ENCODE measurements at places on chromosomes 3 and 15.

DNA sequence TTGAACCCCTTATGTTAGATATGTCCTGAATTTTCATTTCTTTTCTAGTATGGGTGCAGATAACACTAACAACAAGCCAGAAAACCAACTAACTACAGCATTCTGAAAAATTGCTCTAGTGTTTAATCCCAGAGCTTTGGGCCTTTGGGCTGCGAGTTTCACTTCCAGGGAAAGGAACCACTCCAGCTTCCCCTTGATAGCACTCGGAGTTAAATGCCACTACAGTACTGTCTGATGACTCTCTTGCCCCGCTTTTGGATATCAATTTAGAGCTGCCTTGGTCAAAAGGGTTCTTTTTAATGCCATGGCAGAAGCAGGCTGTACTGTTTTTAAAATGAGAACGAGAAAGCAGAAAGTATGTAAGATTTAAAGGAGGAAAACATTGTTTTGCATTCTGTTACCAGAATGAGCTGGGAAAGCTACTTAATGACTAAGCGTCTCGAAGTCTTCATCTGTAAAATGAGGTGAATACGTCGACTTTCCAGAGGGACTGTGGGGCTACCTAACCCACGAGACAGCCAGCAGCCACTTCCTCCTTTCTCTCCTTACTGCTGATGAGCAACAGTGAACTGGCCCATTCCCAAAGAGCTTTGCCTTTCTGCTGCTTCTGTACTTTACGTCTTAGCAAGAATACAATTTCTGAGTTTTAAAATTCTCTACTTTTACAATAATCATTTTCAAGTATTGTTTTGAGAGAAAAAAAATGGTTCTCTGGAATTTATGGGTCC, 299.3 kb upstream of the LYSMD4 start:
- no peak for DNase-seq

GRCh38 chr15:88894348-88894818, 961 bp downstream of the HAPLN3 start:
- DNase-seq: peak; percentile 88

- no peak for DNase-seq
These were observed 494.8 kb downstream of the SHQ1 start for GRCh38 chr3:72353236-72354128.

DNA sequence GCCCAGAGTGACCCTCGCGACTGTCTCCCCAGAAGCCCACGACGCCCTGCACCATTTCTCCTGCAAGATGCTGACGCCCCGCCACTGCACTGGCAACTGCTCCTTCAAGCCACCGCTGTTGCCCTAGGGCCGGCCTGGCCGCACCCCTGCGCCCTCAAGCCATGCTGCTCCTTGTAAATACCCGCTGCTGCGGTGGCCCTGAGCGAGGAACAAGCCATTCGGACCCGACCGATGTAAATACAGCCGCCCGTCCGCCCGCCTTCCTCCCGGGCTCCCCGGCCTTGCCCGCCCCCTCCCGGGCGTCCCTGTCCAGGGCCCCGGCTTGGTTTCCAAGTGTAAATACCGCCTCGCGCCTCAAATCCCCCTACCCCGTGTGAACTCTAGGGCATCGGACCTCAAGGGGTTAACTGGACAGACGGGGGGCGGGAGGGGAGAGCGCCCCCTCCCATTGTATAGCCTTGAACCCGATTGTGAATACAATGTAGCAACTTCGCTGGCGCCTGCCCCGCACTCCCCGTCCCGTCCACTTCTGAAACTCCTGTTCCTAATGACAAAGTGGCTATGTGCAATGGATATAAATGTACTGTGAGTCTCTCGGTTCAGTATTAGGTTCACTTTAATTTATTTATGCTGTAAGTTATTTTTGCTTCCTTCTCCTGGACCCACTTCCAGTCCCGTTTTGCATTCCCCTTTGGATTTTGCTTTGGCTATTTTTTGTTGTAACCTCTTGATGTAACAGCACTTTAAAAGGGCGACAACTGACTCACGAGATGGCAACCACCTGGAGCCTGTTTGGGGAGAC, 5.9 kb downstream of the RNU6-1 start:
- no peak for DNase-seq

DNA sequence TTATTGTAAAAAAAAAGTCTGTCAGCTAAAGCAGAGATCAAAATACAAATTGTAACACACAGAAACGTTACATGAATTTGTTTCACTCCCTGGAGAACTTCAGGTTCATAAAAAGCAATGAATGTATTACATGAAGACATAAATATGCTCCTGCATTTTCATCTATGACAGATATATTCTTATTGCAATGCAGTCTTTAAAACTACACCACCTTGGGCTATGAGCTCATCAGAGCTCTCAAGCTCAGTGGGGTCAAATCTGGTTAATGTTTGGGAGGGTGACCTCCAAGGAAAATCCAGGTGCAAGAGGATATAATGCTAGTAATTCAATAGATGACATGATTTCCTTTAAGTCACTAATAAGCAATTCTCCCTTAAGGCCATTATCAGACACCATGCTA, 606.8 kb downstream of the EPHA3 start:
- no peak for DNase-seq

DNA sequence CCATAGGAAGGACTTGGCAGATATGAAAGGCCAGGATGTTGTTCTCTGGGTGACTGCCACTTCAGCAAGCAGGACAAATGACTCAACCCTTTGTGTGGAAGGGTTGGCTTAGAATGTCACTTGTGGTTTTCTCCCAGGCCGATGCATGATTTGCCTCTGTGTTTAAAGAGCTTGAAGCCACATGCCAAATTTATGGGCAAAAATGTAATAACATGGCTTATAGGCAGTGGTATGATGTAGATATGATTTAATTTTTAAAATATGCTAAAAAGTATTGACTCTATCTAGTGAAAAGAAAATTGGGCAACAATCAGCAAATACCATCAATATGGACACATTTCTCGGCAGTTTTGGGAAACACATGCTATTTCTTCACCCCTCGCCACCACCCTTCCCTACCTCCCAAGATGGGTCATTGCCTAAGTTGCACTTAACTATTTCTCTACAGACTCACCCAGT, 114.6 kb downstream of the CYP19A1 start:
- no peak for DNase-seq

GRCh38 chr15:63831041-63831440, 2.7 kb downstream of the HERC1 start:
- no peak for DNase-seq

DNA sequence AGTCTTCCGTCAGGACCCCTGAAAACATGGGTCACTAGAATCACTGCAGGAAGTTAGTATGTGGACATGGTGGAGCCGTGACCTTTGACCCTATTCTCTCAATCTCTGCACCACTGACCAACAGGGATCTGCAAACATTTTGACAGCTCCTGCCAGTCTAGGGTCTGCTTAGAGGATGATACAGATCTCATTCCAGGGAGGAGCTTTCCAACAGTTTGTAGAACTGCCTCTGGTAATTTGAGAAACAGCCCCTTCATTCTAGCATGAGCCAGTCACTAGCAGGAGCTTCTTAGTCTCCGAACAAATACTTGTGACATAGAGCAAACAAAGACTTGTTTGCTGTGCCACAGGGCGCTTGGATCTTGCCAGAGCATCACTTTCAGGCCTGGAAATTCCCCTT, 270.3 kb upstream of the CFAP20DC start:
- DNase-seq: no peak

DNA sequence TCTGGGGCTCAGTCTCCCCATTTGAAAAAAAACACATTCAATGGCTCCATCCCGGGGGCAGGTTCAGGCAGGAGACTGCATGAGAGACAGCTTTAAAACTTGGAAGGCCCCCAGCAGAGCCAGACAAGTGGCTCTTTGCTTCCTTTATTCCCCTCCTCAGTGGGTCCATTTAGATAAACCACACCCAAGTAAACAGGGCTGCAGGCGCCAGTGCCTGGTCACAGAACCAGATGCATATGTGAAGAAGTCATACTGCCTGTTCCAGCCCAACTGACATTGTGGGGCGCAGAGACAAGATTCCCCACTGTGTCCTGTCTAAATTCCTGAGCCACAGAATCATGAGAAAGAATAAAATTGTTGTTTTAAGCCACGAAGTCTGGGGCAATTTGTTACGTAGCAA, 9.0 kb downstream of the FBN1 start:
- DNase-seq: no peak

GRCh38 chr15:90497376-90497775, 32.3 kb upstream of the CRTC3 start:
- DNase-seq: no peak

GRCh38 chr3:50323614-50324199, 1.2 kb upstream of the HYAL2 start:
- DNase-seq: no peak

DNA sequence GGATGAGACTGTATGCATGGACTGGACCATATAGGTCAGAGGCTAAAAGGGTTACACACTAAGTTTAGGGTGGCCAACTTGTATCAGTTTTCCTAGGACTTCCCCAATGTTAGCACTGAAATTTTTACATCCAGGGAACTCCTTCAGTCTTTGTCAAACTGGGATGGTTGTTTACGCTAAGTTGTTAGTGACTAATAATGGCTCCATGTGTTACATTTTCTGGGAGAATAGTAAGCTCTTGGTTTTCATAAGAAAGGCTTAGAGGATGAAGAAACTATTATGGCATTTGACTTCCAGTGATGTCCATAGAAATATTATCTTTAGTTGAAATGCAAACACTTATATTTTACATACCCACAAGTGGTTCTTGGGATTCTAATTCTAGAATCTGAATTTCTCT, 57.9 kb upstream of the ST3GAL6 start:
- no peak for DNase-seq

GRCh38 chr3:122342803-122343202, 17.8 kb downstream of the CSTA start:
- no peak for DNase-seq

- DNase-seq: no peak
These were observed 35.4 kb downstream of the SLC28A2 start for GRCh38 chr15:45287390-45287956.

DNA sequence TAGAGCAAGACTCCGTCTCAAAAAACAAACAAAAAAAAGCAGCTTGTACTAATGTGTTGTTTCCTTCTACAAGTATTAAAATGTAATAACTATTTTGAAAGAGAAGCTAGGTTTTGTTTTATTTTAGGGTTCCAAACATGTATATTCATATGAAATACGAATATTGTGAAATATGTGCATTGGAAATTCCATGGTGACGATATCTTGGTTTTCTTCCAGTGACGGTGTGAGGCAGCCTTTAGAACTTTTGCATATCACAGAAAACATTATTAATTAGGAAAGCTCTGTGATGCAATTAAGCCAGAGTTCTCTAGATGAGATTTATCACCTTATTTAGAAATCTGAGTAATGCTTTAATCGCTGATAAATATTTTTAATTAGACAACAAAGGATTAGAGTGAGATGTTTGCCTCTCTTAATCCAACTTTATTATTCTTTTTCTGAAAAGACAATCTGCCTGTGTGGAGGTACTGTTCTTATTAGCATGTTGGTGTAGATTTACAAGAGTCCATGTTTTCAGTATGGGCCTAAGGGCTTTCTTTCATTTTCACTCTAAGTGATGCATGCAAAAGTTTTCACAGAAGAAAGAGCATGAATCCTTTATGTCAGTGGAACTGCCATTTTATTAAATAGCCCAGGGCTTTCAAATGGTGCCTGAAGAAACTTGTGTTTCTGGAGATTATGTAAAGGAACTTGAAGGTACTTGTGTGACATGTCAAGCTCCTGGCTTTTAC, 37.7 kb upstream of the SAMMSON start:
- DNase-seq: no peak

- no peak for DNase-seq
These were observed 1.6 kb upstream of the CISH start for GRCh38 chr3:50612970-50613846.

GRCh38 chr15:23395030-23395692, 40.6 kb downstream of the GOLGA8S start:
- DNase-seq: no peak

- DNase-seq: no peak
These were observed 66.5 kb upstream of the ARRDC4 start for GRCh38 chr15:97893967-97894366.

GRCh38 chr3:145698250-145698649, 462.7 kb downstream of the PLOD2 start:
- no peak for DNase-seq

GRCh38 chr3:15470261-15470660, 42.9 kb downstream of the EAF1 start:
- no peak for DNase-seq

DNA sequence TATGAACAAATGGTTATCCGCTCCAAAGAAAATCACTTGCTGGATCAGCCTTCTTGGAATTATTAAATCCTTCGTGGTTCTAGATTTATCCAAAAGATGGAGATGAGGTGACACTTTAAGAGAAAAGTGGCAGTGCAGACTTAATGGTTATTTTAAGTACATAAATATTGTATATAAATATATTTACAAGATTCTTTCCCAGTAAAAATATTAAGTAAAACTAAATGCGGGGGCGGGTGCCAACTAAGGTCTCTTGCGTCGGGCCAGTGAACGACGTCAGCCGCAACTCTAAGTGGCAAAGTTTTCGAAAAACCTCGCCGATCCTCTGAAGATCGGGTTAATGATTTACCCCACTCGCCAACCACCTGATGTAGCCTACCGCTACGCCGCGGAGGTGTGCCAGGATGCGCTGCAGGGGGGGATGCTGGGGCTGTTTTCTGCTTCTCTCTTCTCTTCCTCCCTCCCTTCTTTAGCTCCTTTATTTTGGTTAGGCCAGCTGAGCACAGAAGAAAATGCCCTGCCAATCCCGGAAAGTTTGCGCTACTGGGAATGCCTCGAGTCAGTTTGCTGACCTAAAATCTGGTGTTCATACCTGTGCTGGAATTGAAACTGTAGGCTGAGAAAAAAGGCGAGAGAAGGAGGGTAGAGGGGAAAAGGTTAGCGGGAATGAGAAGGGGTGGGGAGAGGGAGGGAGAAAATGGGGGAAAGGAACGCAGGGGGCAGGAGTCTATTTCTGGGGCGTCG, 7.6 kb upstream of the FOXB1 start:
- no peak for DNase-seq

GRCh38 chr15:73946795-73947370, 20.6 kb downstream of the LOXL1 start:
- no peak for DNase-seq

- no peak for DNase-seq
These were observed 11.5 kb downstream of the RNF168 start for GRCh38 chr3:196492080-196492479.

DNA sequence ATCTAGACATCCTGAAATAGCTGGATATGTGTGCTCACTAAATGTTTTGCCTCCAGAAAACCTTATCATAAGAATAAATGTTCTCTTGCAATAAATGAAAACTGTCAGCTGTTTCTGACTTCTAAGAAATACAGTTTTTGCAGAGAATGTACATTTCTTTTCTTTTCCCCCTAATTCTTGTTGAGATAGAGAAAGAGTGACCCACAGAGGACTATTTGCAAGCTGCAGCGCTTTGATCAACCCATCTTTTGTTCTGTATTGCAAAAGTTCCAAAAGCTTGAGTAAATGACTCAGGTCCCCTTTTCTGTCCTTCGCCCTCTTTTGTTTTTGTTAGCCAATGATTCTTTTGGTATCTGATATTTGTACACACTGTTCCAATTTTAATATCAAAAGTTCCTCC, 141.9 kb downstream of the BBX start:
- no peak for DNase-seq

DNA sequence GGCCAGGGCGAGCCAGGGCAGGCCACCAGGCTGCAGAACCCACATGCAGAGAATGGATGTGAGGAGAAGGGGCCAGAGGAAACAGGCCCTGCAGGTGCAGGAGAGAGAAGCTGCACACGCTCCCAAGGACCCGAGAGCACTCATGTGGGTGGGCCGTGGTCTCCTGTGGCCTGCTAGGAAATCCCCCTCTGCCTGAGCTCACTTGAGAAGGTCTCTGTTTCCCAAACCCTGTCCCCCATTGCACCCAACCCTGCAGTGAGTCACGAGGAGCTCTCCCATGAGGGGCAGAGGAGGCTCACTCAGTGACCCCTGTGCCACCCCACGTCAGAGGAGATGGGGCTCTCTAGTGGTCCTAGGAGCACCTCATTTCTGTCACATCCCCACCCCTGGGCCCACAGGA, 111.1 kb downstream of the KLF13 start:
- no peak for DNase-seq
